ENCODE measurements at places on chromosomes 2 and 18.

DNA sequence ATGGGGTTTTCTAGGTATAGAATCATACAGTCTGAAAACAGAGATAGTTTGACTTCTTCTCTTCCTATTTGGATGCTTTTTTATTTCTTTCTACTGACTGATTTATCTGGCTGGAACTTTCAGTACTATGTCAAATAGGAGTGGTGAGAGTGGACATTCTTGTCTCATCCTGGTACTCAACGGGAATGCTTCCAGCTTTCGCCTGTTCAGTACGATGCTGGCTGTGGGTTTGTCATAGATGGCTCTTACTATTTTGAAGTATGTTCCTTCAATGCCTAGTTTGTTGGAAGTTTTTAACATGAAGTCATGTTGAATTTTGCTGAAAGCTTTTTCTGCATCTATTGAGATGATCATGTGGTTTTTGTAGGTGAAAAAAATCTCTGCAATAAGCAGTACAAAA, 730.4 kb downstream of the PLCL1 start:
- no peak for DNase-seq

GRCh38 chr2:167294776-167295140, 406.5 kb downstream of the XIRP2 start:
- no peak for DNase-seq

DNA sequence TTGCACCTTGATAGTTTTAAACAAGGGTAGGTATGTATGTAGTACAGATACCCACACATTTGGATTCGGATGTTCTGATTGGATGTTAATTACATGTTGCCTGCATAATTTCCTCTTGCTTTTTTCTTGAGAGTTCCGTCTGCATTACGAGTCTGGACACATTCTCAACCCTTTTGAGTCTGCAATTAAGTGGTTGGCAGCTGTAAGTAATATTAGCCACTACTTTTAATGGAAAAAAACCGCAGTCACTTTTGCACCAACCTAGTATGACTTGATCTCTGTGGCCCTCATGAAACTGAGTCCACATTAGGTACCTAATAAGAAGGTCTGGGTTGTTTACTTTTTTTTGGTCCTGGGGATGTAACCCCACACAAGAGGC, 217.3 kb downstream of the VAPA start:
- no peak for DNase-seq

- no peak for DNase-seq
Measured at GRCh38 chr2:199903111-199903510, 8.0 kb upstream of the C2orf69 start.

- DNase-seq = no peak
Measured at GRCh38 chr18:9173770-9174233, 37.2 kb downstream of the ANKRD12 start.

DNA sequence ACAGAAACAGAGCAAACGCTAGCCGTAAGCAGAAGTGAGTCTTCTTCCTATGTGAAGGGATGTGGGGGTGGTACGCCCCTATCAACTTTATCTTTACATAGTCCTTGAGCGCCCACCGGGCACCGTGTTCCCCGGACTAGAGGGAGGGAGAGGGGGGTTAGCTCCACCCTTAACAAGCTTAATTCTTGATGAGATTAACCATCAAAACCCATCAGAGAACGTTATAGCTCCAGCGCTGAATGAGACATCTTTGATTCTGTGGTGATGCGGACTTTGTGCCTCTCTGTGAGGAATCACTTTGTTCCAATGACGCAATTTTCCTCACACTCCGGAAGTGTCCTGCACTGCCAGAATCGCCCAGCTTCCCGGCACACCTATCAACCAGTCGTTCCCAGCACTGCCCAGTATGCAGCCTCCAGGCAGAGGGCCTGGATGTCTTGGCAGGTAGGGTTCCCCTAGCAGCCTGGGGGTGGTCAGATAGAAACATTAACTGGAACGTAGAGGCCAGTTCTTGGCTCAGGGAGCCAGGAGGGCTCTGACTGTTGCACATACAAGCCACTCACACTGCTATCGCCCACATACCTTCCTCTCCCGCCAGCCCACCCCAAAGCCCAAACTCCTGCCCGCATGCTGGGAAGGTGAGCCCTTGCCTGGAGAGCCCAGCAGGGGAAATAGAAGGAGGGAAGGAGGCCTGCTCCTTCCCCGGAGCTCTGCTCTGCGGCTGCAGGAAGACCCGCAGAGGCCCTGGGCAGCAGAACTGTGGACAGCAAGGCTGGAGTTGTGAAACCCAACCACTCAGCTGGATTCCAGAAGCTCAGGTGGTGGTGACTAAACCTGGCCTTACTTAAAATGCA, 1.9 kb upstream of the ODC1 start:
- DNase-seq = no peak

DNA sequence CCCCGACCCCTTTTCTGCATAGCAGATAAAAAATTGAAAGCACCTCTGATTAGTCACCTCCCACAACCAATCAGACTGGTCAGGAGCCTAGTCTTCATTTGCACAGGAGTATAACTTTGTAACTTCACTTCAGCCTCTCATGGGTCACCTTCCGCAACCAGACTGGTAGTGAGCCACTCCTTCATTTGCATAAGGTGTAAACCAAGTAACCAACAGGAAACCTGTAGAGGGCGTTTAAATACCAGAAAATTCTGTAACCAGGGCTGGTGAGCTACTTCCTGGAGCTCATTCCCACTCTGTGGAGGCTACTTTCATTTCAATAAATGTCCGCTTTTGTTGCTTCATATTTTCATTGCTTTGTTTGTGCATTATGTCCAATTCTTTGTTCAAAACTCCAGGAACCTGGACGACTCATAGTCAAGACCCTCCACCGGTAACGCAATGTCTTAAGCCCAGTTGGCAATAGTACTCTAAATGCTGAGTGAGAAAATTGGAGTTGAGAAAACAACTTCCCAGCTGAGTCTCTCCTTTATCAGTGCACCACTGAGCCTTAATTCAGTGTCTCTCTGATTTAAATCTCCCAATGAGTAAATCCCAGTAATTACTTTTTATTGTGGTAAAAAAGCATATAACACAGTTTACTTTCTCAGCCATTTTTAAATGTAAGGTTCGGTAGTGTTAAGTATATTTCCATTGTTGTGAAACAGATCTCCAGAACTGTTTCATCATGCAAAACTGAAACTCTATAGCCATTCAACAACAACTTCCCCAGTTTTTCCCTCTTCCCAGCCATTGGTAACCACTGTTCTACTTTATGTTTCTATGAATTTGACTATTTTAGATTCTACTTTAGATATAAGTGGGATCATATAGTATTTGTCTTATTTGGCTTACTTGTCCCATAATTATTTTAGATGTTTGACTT, 392.7 kb upstream of the SLC8A1 start:
- no peak for DNase-seq

GRCh38 chr2:150548527-150548926, 61.1 kb upstream of the RND3 start:
- no peak for DNase-seq

- no peak for DNase-seq
Measured at GRCh38 chr2:199495147-199495546, 37.4 kb upstream of the SATB2 start.

GRCh38 chr18:57085371-57085770, 61.5 kb upstream of the BOD1L2 start:
- DNase-seq = no peak

GRCh38 chr2:26712486-26713465, 20.3 kb downstream of the KCNK3 start:
- DNase-seq = no peak

- no peak for DNase-seq
Measured at GRCh38 chr2:133927894-133928293, 326.0 kb upstream of the MGAT5 start.

GRCh38 chr2:181241366-181241765, 215.8 kb upstream of the ITGA4 start:
- DNase-seq = no peak

GRCh38 chr2:203340791-203341487, 12.7 kb downstream of the ABI2 start:
- no peak for DNase-seq

DNA sequence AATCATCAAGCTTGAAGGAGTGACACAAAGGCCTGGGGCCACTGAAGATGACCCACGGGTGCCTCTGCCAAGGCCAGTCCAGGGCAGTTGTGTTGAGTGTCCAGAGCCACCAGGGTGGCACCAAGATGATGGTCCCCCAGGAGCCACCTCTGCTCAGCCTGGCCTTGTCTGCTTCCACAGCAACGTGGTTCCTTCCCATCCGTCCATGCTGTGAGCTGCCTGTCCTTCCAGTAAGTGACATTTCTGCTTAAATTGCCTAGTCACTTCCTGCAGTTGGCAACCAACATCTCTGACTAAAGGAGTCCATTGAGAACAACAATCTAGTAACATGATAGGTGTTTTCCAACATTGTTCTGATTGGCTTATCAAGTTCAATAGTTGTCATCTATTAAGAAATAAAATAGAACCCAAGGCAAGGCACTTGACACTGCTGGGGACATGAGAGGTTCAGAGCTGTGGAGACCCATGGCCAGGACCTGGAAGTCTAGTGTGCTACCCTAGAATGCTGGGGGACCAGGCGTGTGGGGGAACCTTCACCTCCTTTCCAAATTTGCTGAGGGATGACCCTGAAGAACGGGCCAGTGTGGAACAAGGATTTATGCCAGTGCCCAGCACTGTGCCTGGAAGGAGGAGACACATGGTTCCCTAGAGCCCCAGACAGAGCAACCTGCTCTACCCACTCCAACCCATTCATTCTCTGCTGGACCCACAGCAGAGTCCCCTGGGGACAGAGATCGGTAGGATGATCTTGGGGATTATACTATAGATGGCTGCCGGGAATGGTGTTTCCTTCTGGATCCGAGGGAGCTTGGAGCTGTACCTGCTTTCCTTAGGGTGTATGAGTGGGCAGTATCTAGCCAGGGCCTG, 98.9 kb upstream of the EPC2 start:
- DNase-seq = no peak

DNA sequence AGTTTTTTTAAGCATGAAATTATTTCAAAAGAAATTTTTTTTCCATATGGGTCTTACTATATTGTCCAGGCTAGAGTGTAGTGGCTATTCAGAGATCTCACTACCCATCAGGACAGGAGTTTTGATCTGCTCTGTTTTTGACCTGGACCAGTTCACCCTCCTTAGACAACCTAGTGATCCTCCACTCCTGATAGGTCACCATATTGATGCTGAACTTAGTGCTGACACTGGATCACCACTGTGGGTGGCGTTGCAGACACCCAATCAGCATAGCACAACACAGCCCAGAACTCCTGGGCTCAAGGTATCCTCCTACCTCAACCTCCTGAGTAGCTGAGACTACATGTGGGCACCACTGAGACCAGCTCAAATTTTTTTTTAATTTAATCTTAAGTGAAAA, 8.2 kb downstream of the OLA1 start:
- no peak for DNase-seq

DNA sequence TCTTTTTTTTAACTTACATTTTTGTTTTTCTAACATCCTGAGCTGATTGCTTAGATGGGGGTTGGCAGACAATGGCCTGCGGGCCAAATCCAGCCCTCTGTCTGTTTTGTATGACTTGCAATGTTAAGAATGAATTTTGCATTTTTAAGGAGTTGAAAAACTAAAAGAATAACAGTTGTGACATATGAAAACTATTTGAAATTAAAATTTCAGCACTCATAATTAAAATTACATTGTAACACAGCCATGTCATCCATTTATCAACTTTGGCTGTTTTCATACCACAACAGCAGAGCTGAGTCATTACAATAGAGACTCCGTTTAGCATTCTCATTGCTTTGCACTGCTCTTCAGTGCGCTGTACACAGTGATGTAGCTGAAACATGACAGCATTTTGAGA, 94.1 kb upstream of the MC4R start:
- DNase-seq = no peak

- DNase-seq = no peak
Measured at GRCh38 chr2:19673213-19673791, 228.5 kb downstream of the TTC32 start.

DNA sequence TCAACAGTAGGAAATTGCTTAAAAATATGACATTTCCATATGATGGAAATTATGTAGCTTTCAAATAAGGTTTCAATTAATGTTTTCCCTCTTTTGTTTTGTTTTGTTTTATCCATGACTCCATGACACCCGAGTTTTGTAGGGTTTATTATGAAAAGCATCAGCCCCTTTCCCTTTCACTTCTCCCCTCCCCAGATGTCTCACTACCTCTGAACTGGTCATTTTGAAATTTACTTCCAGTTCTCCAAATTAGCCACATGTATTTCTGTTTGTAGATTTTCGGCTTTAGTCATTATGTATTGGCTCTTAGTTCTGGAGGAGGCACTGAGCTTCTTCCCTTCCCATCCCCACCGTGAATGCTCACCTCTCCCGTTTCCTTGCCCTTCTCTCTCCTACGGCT, 18.6 kb upstream of the VPS4B start:
- DNase-seq = no peak

DNA sequence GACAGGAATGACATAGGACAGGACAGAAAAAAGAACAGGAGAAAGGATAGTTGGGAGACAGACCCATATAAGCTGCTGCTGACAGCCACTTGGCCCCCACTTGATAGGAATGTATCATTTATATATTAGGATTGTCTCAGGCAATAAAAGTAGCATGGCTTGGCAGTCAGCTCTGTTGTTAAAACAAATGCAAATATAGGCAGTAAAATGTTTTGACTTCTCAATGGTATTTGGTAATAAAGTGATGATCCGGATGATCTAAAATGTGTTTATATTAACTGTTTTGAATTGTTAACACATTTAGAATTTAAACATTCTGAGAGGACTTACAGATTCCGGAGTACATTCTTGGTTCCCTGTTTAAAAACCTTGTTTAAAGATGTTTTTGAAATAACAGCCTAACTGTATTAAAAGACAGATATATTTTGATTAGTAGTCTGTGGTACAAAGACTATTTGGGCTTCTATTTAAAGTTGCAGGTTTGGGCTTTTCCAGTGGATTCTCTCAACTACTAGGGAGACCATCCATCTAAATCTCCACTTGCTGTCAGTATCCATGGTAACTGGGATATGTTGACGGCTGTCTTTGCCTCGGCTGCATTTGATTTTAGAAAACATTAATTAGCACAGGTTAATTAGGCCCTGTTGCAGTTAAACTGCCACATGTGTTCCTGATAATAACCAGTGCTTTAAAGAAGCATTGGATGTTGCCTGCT, 147.6 kb downstream of the ESCO1 start:
- DNase-seq = no peak

DNA sequence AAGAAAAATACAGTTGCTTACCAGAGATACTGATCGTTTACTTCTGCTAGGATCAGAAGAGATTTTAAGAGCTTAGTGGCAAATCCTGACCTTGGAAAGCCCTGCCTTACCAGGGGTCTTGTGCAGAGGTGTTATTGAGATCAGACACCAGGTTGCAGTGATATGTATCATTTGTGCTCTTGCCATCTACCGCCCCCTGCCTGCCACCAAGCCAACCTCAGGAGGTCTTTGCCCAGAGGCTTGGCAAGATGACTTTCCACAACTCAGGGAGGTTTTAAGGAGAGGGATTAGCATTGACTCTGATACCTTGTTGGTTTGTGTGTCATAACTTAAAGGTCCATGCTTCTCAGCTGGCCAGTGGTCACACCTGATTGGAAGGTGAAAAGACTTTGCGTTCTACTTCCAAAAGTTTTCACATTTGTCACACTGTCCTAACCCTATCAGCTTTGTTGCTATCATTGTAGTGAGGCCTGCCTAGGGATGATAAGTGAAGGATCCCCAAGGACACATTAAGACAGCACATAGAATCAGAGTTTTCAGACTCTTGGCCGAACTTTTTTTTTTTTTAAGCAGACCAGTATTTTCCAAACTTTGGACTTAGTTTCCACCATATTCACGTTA, 46.2 kb upstream of the MGAT5 start:
- DNase-seq = no peak

- DNase-seq = no peak
Measured at GRCh38 chr2:237923481-237924163, 43.2 kb upstream of the UBE2F start.

- DNase-seq = no peak
Measured at GRCh38 chr18:76394780-76395476, 100.1 kb downstream of the ZNF516 start.

GRCh38 chr2:68196120-68196716, 38.5 kb downstream of the PNO1 start:
- DNase-seq = no peak

Measured in NCI-H2081 treated with DMSO at 0.1 percent for 48 hours (cell line).